Kidney glomerular epithelial cell (primary cell): ENCODE measurements at places on chromosomes 12 and 14.
A peak's percentile ranks its signal among the peaks of the same experiment; 100 is the strongest.

- no peak for DNase-seq
These were observed 3.6 kb upstream of the ISM2 start for GRCh38 chr14:77502109-77502782.

DNA sequence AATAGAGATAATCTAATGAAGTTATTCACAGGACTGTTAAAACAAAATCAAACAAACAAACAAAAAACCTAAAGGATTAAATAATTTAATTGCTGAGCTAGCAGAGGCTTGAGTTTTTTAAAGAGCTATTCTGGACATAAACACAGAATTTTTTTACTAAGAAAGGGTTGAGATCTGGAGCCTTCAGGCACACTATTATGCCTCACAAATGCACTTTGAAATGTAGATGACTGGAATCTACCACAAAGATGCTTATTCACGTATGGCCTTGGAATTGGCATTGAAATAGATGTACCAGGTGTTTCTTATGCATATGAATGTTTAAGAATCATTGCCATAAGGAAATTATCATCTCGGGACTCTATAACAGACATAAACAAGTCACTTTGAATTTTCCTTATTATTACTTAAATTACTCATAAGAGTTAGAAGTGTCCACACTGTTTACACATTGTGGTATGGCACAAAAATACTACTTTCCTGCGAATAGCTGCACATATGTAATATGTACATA lies 21.6 kb downstream of the PUS7L start:
- no peak for DNase-seq

DNA sequence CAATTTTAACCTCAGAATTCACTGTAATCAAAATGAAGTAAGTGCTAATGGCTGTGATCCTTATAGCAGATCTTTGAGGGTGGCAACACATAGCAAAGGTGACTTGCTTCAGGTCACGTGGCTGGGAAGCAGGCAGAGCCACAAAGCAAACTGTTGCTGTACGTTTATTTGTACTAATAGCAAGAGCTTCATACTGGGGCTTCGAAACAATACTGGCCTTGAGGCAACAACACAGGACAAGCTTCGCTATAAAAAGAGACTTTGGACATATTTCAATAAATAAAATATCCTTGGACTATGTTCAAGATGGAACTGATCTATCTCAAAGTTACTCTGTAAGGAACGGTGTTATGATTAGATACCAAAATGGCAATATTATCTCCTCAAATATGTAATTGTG lies 44.6 kb downstream of the MSRB3 start:
- no peak for DNase-seq

DNA sequence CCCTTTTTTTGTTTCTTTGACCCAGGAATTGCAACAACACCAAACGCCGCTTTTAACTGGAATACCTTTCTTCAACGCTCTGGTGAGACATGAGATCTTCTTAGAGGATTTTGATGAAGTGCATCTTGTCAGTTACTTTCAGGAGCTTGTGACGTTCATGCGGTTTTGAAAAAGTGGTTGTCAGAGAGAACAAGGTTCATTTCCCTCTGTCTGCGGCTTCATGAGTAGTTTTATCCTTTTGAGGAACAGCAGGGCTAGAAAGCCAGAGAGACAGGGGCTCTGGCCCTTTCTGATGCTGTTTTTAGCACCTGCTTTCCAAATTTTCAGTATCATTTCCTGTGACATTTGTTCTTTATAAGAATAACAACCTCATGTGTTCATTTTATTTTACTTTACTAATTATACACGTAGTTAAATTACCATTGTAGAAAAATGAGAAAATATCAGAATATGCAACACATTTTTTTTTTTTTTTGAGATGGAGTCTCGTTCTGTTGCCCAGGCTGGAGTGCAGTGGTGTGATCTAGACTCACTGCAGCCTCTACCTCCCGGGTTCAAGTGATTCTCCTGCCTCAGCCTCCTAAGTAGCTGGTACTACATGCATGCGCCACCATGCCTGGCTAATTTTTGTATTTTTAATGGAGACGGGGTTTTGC lies 61.8 kb downstream of the GLT1D1 start:
- no peak for DNase-seq

DNA sequence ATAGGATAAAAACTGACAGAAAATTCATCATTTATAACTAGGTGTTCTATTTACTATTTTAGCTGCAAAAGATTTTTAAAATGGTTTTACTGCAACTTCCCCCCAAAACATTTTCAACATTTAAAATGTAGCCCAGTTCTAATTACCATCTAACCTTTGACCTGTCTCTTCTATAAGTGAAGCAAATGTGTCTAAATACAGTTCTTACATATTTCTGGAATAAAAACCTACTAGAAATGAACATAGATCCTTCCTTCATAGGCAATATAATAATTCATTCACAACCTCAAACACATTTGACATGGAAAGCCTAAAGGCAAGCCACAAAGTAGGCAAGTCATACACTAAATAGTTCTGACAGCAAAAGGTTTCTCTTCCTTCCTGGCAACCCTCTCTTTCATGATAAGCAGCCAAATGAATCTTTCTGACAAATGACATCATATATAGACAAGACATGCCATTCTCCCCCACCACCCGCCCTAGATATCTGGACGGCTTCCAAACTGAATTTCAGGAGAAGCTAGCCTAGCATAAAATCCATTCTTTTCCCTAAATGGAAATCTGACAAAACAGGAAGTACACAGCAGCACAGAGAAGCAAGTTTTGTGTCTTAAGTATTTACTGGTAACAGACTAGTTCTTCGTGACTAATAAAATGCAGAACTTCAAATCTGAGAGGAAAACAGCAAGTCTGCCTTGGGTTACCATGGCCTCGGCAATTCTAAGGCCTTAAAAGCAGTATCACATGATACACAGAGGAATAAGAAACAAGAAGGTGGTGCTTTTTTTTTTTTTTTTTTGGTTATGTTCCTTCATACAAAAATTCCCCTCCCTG lies 17.2 kb upstream of the ARID4A start:
- DNase-seq = peak; percentile 97

GRCh38 chr12:63298386-63298930 lies 147.5 kb upstream of the AVPR1A start:
- DNase-seq = peak; percentile 7

- no peak for DNase-seq
These were observed 141.0 kb upstream of the BCL2L14 start for GRCh38 chr12:11929714-11930113.

- no peak for DNase-seq
These were observed 26.6 kb downstream of the MBIP start for GRCh38 chr14:36293824-36294223.
